ENCODE measurements at places on chromosomes 3 and 15. TPM values are rescaled to one million over a fixed set of nuclear protein-coding genes. Genes with fewer than 3 reads are reported as not detected.
A peak's percentile ranks its signal among the peaks of the same experiment; 100 is the strongest.

ASTE1 gene
- 9.7 TPM for total RNA-seq

ITIH1 gene
- total RNA-seq, result not detected

DUOXA2 gene
- not detected for total RNA-seq

MCF2L2 gene
- total RNA-seq, result 9.6 TPM

- no peak for DNase-seq
These were observed 771.6 kb downstream of the DIPK2A start for GRCh38 chr3:144743225-144743668.

DNA sequence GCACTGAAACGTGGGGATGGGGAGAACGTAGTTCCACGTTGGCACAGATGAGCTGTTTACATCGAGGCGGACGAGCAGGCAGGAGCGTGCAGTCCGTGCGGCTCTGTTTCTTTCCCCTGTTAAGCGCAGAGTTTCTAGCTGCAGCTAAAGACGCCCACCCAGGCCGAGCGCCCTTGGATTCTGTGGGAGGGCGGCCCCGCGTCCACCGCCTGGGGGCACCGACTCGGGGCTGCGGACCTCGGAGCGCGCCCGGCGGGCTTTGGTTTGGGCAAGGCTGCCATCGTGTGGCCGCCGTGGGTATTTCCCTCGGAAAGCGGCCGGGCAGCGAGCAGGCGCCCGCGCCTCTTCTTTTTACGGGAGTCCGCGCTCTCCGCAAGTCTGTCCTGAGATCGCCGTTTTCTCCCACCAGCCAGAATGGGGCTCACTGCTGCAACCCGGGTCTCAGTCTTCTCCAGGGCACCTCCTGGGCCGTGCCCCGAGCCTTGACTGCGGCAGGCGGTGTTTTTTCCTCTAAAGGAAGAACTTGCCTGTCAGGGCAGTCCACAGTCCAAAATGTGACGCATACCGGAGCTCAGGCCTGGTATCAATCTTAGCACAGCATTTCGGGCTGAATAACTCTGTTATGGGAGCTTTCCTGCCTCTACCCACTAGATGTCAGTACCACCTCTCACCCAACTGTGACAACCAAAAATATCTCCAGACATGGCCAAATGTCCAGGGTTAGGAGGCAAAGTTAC, 219.9 kb upstream of the IGF1R start:
- DNase-seq, result peak; percentile 43

DNA sequence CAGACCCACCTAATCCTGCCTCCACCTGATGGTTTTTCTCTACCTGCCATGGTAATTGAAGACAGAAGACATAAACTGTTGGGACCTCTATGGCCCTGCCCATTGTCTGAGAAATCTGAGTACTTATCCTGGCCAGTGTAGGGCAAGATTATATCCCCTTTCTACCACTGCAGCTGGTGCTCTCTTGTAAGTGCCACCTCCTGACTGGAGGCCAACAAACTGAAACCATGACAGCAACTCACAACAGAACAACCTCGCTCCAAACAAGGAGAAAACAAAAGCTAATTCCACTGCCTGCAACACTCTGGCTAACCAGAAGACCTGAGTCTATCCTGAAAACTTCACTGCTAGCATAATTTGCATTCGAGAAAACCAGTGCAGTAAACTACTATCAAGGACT, 82.9 kb downstream of the CLDN1 start:
- DNase-seq, result no peak

- no peak for DNase-seq
These were observed 44.8 kb downstream of the ABTB1 start for GRCh38 chr3:127717357-127718244.

DNA sequence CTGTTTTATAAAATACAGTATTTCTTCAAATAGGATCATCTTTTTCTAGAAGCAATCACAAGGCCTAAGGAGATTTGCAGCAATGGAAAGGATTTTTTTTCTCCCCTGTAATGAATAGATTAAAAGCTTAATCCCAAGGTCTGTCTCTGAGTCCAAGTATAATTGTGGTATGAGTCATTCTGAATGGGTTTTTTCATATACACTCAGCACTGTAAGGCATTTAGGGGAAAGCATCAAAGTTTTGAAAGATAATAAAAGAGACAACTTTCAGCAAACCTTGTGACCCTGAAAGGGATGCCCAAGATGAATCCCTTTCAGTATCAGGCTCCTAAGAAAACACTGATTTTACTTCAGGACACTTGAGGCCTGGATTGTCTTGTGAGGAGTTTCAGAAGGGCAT, 23.3 kb upstream of the LARS2 start:
- DNase-seq, result no peak

- DNase-seq, result no peak
These were observed 6.8 kb downstream of the FYCO1 start for GRCh38 chr3:45988804-45989203.

DNA sequence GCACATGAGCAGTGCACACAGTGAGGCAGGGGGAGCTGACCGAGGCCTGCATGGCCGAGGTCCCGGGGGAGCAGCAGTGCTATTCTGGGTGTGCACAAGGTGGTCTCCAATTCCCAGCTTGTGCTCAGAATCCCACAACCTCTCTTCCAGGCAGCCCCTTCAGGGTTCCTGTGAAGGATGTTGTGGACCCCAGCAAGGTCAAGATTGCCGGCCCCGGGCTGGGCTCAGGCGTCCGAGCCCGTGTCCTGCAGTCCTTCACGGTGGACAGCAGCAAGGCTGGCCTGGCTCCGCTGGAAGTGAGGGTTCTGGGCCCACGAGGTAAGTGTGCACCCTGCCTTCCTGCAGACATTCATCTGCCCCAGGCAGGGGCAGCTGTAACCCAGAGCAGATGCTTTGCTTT, 80.2 kb downstream of the DNASE1L3 start:
- DNase-seq, result no peak

- no peak for DNase-seq
These were observed 45.7 kb upstream of the ADGRG7 start for GRCh38 chr3:100563652-100564211.

DNA sequence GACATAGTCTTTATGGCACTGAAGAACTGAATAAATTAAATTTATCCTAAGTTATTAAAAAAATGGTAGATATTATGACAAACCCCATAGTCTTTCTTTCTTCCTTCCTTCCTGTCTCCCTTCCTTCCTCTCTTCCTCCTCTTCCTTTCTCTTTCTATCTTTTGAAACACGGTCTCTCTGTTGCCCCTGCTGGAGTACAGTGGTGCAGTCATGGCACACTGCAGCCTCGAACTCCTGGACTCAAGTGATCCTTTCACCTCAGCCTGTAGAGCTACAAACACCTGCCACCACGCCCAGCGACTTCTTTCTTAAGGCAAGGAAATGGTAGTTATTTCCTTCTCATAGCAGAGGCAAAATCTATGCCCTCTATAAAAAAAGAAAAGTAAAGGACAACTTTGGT, 354.6 kb downstream of the GAP43 start:
- no peak for DNase-seq

DNA sequence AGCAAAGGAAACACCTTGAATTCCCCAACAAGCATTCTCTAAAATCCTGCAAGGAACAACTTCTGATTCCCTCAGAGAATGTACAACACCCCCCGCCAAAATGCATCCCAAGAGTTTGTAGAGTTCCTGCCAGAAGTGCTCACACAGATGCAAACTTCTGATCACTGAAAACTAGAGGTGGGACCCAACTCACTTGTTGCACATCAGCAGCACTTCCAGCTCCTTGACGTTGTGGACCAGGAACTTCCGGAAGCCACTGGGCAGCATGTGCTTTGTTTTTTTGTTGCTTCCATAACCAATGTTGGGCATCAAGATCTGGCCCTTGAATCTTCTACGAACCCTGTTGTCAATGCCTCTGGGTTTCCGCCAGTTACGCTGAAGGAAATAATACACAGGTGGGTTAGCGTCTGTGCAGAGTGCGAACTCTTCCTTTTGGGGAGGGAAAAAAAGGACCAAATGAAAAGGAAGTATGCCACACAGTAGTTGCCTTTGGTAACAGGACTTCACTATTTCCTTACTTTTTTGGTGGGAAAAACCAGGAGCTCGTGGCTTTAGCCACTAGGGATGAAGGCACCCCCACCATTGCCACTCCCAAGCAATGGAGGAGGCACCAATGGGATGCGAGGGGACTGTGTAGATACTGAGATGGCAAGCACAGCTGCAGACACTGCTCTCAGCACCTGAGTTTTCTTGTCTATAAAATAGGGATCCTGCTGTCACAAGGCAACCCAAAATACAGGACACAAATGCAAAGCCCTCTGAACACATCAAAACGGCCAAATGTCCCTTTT, 2.0 kb downstream of the RPL32 start:
- no peak for DNase-seq

DNA sequence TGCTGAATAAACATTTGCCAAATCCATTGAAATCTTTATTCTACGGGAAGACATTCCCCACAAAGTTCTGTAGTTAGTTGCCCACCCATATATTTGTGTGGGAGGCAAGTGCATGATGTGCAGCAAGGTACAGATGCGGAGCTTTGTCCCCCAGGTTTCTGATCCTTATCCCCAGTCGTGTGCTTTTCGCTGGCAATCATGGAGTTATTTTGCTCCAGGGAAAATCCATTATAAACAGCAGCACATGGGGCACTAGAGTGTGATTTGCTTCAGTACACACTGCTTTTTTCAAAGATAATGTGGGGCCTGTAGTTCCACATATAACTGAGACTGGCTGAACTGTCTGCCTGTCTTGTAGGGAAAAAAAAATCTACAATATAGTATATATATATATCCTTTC, 132.1 kb downstream of the FEZF2 start:
- no peak for DNase-seq

GRCh38 chr15:92343924-92344643, 49.6 kb upstream of the ST8SIA2 start:
- DNase-seq, result peak; percentile 94

- no peak for DNase-seq
These were observed 78.1 kb downstream of the LSM3 start for GRCh38 chr3:14256561-14257342.

DNA sequence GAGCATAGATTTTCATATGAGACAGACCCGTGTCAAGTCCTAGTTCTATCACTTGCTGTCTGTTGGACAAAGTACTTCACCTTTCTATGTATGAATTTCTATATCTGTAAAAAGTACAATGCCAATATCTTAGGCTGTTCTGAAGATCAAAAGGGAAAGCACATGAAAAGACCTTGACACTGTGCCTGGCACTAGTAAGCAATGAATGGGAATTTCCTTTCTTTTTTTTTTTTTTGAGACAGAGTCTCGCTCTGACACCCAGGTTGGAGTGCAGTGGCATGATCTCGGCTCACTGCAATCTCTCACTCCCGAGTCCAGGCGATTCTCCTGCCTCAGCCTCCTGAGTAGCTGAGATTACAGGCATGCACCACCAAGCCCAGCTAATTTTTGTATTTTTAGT, 35.4 kb upstream of the ETV5 start:
- DNase-seq, result no peak

- no peak for DNase-seq
These were observed 3.2 kb upstream of the PXYLP1 start for GRCh38 chr3:141228395-141228794.

DNA sequence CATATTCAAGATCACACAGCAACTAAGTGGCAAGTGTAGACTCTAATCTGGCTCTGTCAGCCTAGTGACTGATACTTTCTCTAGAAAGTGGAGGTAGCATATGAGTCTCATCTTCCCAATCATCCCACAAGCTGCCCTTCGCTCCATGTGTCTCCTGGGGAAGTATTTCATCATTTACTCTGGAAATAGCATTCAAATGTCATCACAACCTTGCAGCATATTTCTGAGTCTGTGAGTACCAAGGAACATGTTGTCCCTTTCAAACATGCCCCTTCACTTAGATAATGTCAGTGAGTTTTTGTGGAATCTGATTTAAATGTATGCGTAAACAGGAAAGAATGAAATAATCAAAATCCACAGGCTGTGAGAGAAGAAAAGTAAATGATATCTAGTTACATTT, 322.9 kb downstream of the SLC9A9 start:
- DNase-seq, result no peak
